ENCODE measurements at places on chromosomes 3 and 15. TPM values are rescaled to one million over a fixed set of nuclear protein-coding genes. Genes with fewer than 3 reads are reported as not detected.

DNA sequence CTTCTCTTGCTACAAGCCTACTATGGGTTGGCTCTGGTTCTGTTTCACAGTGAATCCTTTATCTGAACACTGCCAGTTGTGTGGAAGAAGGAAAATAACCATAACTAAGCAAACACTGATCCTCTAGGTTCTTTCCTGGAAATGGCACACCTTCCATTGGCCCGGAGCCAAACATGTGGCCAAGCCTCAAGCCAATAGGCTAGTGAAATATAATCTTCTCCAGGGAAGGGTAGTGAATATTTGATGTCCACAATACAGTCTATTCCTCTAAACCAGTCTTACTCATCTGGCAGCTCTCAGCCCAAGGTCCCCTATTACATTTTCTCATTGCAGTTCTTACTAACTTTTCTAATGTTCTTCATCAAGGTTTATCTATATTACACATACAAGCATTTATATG is 921.3 kb downstream of the TUSC7 start:
- DNase-seq: no peak

DNA sequence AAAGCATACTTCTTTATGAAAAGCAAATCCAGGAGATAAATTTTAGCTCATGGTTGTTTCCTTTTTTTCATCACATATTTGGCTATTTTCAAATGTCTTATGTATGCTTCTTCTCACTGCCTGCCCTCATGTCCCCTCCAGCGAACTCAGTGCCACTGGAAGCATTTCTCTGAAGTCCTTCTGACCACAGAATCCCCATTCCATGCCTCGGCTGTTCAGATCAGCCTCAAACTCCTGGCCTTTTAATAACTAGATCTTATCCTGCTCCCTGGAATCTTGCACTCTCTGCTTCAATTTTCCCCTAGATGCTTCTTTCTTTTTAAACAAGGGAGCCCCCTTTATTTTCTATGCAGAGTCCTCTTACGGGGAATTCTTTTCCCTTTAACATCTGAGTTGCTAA is 10.1 kb downstream of the ETV5 start:
- DNase-seq: no peak

DNA sequence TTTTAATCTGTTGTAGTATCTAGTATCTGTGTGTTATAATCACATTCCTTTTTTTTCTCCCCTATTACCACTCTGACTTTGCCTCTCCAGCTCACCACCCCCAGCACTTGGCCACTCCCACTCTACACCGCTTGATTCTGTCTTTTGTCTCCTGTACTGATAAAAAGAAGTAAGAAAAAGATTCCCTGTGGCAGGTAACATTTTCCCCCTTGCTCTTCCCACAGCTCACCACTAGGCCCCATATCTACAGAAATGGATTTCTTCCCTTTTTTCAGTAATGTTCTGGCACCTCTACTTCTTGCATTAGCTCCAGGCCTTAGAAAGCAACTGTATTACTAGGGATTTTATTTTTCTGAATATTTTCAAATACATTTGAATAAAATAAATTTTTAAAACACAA is 25.6 kb downstream of the KCNH8 start:
- DNase-seq: no peak

- peak; percentile 70 for DNase-seq
Observed at GRCh38 chr15:35306361-35306981, 221.4 kb upstream of the NANOGP8 start.

- no peak for DNase-seq
Observed at GRCh38 chr3:123071581-123071980, 4.8 kb downstream of the PDIA5 start.

DNA sequence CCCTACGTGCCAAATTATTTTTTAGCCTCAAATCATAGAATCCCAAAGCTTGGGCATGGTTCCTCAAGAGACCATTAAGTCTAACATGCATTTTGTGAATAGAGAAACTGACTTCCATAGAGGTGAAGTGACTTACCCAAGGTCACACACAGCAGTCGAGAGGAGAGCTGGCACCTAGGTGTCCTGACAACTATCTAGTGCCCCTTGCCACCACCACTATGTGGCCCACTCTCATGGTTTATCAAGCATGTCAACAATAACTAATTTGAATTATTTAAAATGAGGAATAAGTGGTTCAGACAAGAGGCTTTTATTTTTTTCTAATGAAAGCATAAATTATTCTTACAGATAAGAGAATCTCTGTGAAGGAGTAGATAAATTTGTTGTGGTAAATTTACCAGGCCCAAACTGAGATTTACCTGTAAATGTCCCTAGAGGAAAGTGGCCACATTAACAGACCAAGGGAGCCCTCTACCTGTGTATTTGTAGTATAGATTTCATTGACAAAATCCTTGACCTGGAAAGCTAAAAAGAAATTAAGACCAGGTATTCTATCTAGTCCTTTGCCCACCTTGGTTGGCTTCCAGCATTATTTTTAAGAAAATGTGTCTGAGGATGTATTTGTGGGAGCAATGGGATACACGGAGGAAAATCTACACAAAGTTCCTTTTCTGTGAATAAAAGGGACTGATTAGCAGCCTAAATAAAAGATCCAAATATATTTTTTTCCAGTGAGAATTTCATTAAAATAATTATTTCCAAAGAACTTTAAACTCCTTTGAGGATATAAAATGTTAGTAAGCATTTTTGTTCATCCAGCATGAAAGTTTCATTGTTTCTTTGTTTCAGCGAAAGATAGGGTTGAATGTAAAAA is 49.1 kb downstream of the IQCH start:
- DNase-seq: peak; percentile 56

GRCh38 chr3:117920253-117920898 is 1114.3 kb downstream of the IGSF11 start:
- no peak for DNase-seq

DNA sequence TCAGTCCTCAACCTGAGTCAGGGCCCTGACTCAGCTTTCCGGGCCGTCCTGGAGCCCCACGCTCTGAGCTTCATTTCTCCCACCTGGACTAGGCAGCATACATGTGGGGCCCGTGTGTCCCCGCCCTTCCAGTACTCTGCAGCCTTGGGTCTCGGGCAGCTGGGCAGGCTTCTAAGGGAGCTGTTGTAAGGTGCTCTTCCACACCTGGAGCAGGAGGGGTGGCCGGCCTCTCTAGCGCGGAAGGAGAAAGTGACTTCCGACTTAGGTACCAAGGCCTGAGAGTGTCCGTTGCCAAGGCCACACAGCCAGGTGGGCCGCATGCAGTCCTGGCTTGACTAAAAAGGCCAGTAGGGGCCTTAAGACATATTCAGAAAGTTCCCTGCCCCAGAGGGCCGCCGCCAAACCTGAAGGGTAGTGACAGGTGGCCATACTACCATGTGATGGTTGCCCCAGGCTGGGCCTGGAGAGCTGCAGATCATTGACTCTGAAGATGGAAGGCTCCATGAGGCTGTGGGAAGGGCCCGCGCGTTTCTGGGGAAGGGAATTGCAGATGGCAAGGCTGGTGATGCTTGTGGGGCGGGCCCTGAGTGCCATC is 9.4 kb upstream of the SEMA3B start:
- DNase-seq: no peak

DNA sequence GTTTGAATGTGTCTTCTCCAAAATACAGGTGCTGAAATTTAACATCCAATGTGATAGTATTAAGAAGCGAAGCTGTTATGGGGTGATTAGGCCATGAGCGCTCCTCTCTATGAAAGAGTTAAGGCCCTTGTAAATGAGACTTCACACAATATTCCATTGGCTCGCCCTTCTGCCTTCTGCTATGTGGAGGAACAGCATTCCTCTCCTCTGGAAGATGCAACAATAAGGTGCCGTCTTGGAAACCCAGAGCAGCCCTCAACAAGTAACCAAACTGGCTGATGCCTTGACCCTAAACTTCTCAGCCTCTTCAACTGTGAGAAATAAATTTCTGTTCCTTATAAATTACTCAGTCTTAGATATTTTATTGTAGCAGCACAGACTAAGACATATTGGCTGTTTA is 874.6 kb downstream of the ROBO1 start:
- DNase-seq: no peak

DNA sequence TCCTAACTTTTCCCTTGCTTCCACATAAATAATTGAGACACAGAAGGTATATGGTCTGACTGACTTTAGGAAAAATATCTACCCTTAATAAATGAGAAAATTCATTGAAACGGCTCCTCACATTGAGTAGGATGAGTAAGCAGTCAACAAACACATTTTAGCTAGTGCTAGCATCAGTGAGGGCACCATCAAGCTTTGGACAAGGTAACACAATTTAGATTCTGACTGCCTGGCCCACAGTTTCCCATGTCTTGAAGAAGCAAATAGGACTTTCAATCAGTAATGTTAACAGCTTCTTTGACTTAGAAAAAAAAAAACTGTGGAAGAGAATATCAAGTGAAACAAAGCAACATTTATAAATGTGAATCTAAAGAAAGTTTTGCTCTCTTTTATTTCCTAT is 70.1 kb upstream of the MBNL1 start:
- DNase-seq: no peak

GRCh38 chr15:40468898-40469331 is 1.9 kb upstream of the CHST14 start:
- DNase-seq: no peak

GRCh38 chr15:50377867-50378751 is 23.1 kb upstream of the GABPB1 start:
- peak; percentile 34 for DNase-seq

DNA sequence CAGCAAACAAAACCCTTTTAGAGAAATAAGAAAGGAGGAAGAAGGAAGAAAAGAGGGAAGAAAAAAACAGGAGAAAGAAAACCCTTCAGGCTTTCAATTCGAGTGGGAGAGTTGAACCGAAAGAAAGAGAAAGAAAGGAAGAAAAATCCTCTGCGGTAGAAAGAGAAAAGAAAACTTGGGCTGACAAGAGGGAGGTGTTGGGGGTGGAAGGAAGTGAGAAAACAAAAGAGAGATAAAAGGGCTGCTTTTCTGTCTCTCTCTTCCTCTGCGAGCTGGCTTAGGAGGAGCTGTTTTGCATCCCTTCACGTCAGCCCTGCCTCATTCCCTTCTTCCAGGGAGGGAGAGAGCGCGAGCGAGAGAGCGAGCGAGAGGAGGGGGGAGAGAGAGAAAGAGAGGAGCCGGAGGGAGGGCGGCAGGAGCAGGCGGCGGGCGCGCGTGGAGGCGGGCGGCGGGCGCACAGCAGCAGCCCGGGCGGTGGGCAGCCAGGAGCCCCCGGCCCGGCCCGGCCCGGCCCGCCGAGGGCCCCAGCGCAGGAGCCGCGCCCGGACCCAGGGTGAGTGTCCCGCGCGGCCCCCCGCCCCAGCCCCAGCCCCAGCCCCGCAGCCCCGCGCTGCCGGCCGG is at the start of gene ZNF710:
Gene ZNF710 (plus strand): TSS at position 263 of the 621 bp plus-strand sequence. CDS start 65,814 bp downstream, outside the sequence.
- DNase-seq: peak; percentile 72

DNA sequence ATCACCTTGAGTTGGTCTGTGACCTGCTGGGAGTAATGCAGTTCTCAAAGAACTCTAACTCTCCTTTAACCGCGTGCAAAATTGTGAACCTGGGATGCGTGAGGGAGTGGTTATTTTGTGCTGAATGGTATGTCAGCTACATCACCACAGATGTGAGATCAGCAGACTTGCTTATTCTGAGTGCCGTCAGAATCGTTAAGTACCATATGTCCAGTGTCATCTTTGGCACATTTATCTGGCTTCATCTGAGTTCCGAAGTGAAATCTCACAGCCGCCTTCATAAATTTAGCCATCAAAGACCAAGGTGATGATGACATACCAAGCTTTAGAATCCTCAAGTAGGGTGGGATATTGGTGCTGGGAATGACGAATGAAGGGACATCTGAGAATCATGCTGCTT is 347.2 kb upstream of the TPRG1 start:
- peak; percentile 82 for DNase-seq

DNA sequence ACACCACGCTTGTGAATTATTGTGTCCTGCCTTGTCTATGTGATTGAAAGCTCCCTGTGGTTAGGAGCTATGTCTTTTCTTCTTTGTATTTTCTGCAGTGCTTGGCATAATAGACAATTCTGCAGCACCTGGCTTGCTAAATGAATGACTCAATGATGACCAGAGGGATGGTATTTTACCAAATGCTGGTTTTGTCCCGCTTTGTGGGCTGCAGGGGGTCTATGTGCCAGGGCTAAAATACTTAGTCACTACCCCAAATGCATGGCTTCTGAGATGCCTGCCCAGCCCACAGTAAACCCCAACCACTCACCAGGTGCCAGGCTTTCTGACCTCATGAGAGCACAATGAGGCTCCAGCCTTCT is 50.9 kb downstream of the BOC start:
- DNase-seq: no peak

GRCh38 chr3:75781079-75781745 is 4.1 kb downstream of the ZNF717 start:
- peak; percentile 3 for DNase-seq

DNA sequence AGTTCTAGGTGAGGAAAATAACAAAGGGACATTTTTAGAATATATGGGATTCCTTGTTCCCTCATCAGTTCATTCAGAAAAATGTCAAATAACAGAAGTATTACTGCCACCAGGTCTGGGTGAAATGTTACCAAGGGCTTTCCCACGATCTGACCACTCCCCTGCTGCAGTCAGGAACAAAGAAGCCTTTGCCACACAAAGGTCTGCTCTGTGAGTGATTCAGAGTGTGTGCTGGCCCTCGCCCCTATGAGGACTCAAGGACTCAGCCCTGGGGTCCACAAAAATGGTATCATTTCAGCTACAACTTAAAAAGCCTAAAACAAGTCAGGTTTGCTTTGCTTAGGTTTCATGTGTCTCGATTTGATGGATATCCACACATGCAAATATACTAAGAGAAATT is 5.0 kb downstream of the MKRN3 start:
- DNase-seq: no peak

DNA sequence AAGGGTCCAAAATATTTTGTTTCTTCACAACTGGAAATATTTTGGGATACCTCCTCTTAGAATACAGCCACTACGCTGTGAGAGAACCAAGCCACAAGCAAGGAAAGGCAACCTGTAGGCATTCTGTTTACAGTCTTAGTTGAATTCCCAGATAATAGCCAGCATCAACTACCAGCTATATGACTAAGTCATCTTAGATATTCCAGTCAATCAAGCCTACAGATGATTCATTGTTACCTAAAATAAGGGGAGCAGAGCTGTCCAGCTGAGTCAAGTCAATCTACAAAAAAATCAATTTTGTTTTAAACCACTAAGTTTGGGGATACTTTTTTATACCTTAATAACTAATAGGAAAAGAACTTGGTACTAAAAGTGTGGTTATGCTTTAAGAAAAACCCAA is 526.4 kb upstream of the DPPA4 start:
- DNase-seq: no peak

GRCh38 chr15:27770086-27770607 is 329.0 kb downstream of the OCA2 start:
- DNase-seq: no peak

- no peak for DNase-seq
Observed at GRCh38 chr3:137568880-137569279, 195.2 kb upstream of the SOX14 start.

GRCh38 chr3:29601861-29602585 is 321.2 kb downstream of the RBMS3 start:
- no peak for DNase-seq

Gene PLA2G4B
- 1.3 TPM for total RNA-seq

Gene OIP5
- total RNA-seq: 8.6 TPM

Gene SLC22A14
- 0.86 TPM for total RNA-seq

Gene USP4
- 21.6 TPM for total RNA-seq

Data from fibroblast of villous mesenchyme (primary cell).